ENCODE measurements at places on chromosomes 7 and 10.
A peak's percentile ranks its signal among the peaks of the same experiment; 100 is the strongest.

DNA sequence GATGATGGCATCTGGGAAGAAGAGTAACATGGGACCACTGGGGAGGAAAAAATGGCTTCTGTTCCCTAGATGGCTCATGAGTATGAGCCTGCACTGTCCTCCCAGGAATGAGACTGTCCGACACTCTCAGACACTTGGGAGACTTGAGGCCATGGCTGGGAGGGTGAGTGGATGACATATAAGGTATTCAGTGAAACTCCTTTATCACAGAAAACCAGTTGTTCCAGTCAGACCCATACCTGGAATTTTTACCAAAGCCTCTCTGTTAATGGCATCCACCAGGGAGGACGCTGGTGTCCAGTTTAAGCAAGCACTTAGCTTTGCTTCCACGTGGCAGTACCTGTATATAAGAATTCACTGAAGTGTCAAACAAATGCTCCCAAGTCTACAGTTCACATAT lies 116.7 kb upstream of the C10orf90 start:
- no peak for DNase-seq

GRCh38 chr7:155255621-155256020 lies 42.1 kb upstream of the INSIG1 start:
- no peak for DNase-seq

GRCh38 chr10:15814565-15814964 lies 45.7 kb downstream of the MINDY3 start:
- DNase-seq, result no peak

DNA sequence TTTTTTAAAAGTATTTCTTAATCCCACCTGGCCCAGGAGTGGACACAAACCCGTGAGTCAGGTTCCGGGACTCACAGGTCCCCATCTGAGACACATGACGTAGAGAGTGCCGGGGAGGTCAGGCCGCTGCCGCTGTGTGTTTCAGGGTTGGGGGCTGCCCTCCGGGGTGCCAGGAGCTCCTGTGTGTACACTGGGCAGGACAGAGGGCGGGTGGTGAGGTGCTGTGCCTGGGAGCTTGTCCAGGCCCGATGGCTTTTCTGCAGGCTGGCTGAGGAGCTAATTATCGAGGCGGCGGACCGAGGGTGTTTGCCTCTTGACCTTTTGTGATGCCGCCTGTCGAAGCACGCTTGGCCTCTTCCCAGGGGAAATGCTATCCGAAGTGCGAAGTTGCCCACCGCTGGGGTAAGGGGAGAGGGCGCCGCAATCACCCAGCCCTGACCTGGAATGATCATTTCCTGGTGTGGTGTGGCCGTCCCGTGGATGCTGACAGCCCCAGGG lies 42.1 kb downstream of the FOXL3 start:
- no peak for DNase-seq

- DNase-seq, result no peak
These were observed 7.0 kb upstream of the DLX6 start for GRCh38 chr7:96998333-96998732.

GRCh38 chr7:148289630-148290029 lies 300.9 kb upstream of the C7orf33 start:
- DNase-seq, result no peak

GRCh38 chr7:85226361-85227085 lies 39.7 kb upstream of the SEMA3D start:
- DNase-seq, result no peak

- DNase-seq, result no peak
These were observed 6.5 kb downstream of the SCART1 start for GRCh38 chr10:133460208-133460769.

GRCh38 chr7:27171637-27172314 lies 2.3 kb downstream of the HOXA10 start:
- DNase-seq, result no peak

- no peak for DNase-seq
These were observed 10.7 kb upstream of the SPOCK2 start for GRCh38 chr10:72098836-72099599.

DNA sequence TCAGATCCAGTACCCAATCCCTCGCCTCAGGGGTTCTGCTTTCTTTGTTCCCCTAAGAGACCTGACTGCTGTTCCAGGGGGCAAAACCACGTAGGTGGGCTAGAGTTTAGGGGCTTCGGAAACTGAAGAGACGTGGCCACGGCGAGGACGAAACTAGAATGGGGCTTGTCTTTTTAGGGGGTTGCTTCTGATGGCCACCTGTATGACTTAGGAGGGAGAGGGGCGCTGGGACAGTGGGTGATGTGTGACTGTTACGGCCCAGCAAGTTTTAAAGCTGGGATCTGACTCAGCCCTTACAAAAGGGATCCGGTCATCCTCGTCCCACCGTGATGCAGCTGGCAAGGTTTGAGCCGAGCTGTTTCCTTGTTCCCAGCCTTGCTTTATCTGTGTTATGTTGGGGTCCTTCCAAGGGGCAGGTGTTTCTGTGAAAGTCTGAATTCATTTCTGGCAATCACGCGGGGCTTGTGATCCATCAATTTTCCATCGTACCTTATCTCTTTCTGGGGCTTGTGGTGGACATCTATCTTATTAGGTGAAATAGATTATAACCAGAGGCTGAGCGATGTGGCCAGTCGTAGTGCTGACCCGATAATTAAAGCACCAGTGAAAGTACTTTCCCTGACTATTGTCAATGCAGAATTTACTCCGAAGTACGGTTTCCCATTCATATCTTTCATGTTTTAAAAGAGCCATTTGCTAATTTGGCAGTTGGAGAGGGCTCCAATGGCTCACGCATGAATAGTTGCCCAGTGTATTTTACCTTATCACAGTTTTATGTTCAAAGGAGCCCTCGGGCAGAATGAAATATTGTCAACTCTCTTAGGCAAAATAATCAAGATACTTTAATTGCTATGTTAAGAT lies 830 bp downstream of the MET start:
- peak; percentile 78 for DNase-seq

DNA sequence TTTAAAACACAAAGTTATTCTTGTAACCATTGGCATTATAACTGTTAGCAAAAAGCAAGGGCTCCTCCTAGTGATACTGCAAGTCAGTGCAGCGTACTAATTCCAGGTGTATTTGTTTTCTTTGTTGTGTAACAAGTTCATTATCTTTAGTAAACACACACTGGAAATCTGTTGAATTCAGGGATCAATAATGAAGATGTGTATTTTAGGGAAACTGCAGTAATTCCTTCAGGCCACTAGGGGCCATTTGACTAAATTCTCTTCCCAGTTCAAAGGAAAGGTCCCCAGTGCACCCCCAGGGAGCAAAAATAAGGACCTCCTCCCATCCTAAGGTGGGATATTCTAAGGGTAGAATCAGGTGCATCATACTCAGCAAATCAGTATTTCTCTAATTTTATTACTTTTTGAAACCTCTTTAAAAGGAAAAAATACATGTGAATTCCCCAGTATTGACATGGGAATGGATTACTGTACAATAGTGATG lies 158.6 kb upstream of the LYZL1 start:
- no peak for DNase-seq

GRCh38 chr7:97851683-97852082 lies 20.5 kb downstream of the ASNS start:
- no peak for DNase-seq

DNA sequence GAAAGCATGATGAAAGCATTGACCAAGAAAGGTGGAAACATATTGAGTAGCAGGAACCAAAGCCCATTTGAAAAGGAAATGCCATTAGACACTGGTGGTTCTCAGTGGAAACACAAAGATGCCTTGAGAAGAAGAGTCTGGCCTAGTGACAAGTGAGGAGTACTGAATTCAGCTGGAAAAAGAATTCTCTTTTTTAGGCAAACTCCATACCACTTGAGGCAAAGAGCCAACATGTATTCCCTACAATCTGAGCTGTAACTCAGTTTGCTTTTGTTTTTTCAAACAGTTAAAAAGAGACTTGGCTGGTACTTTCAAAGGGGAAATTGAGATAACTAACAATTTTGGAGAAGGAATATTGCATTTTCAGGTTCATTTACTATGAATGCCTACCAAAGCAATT lies 624.0 kb downstream of the NRG3 start:
- no peak for DNase-seq

GRCh38 chr7:105268511-105269392 lies 120.0 kb downstream of the SRPK2 start:
- DNase-seq, result peak; percentile 73

GRCh38 chr10:9091530-9092093 lies 1037.1 kb downstream of the GATA3 start:
- no peak for DNase-seq

GRCh38 chr7:11636274-11636673 lies 195.7 kb downstream of the THSD7A start:
- DNase-seq, result no peak

- no peak for DNase-seq
These were observed 199.0 kb upstream of the GRB10 start for GRCh38 chr7:50981743-50982142.

DNA sequence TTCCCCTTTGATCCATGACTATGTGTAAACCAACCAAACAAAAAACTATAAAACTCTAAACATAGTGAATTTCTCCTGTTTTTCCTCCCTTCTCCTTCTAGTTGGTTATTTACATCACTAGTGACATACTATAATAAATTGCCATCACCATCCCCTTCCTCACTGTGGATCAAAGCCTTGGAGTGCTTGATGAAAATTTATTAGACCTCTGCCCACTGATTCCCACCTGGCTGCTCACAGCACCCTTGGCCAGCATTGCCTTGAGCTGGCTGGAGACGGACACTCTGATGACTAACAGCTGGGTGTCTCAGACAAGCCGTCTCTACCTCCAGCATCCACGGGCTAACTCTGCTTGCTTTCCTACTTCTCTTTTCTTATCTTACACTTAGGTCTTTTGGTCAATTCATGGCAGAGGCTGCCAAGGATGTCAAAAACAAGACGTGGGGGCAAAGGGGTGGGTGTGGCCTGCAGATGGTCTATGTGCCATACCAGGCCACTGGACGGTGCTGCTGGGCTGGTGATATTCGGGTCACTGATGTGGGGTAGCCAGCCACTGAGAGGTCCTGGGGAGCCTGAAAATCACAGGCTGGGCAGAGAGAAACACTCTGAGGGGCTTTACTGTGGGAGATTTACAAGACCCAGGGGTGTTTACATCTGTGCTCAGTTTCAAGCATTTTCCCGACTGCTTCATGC lies 207.8 kb downstream of the TAX1BP1 start:
- no peak for DNase-seq

DNA sequence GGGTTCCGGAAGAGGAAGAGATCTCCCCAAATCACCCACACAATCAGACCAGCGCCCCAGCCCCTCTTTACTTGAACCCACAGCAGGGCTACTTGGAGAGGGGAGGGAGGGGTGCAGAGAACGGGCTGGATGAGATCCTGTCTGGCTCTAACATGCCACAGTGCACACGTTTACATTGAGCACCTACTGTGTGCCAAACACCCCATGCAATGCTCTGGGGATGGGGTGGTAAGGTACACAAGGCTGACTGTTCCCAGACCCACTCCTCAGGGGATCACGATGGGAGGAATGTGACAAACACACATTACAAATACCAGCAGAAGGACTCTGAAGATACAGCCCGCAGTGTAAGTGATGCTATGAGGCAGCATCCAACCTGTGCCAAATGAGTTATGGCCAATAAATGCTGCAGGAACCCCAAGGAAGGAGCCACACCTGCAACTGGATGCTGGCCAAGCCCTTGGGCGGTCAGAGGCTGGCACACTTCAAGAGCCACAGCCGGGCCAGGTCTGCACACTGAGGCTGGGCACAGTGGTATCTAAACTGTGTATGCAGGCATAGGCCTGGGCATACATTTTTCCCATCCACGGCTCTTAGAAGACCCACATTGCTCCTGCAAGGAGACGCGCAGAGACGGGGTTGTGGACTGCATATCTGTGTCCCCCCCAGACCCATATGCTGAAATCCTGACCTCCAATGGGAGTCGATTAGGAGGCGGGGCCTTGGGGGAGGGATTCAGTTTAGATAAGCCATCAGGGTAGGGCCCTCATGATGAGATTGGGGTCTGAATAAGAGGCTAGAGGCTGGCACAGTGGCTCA lies 6.4 kb downstream of the SPOCK2 start:
- DNase-seq, result no peak

DNA sequence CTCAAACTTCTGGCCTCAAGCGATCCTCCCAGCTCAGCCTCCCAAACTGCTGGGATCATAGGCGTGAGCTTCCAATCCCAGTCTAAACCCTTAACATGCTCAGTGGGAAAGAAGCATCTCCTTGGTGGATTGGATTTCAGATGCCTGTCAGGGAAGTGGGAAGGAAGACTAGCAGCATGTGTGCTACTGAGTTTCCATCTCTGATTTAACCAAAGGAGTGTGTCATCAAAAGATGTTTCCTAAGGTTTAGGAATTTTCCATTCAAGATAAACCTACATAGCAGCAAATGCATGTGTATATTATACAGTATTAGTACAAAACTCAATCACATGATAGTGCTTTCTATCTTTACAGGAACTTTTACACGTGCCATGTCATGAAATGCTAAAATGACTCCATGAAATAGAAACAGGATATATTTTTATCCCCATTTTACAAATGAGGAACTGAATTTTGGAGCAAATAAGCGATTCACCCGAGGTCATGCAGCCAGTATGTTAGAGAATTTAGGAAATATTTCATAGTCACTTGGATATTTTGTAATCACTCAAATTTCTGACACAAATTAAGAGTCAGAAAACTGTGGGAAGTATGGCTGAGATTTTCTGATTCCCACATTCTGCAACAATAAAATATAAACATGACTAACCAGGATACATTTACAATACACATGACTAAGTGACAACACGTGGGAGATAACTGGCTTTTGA lies 11.4 kb upstream of the TMEM26 start:
- no peak for DNase-seq

DNA sequence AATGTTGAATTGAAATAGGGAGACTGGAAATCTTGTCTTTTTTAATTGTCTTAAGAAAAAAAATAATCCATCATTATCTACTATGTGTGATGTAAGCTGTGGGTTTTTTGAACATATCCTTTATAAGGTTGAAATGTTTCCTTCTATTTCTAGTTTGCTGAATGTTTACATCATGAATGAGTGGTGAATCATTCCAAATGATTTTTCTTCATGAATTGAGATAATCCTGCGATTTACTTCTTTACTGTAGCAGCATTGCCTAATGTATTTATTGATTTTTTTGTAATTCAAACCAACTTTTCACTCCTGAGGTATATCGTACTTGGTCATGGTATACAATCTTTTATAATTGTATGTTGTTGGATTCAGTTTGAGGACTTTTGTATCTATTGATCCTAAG lies 607.6 kb upstream of the PFKP start:
- no peak for DNase-seq

GRCh38 chr10:78865931-78866717 lies 202.6 kb upstream of the ZMIZ1 start:
- DNase-seq, result no peak

DNA sequence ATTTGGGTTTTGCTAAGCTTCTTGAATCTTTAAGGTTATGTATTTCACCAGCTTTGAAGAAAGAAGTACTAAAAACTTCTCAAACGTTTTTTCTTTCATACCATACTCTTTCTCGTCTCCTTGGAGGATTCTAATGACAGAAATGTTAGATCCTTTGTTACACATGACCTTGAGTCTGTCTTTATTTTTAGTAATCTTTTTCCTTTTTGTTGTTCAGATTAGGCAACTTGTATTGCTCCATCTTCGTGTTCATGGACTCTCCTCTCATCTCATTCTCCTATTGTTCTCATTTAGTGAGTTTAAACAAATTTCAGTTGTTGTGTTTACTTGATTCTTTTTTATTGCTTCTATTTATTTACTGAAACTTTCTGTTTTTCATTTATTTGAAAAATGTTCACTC lies 73.7 kb downstream of the WDFY4 start:
- DNase-seq, result no peak

Measured in NCI-H526 (cell line).